ENCODE measurements at places on chromosomes 6 and 20.

DNA sequence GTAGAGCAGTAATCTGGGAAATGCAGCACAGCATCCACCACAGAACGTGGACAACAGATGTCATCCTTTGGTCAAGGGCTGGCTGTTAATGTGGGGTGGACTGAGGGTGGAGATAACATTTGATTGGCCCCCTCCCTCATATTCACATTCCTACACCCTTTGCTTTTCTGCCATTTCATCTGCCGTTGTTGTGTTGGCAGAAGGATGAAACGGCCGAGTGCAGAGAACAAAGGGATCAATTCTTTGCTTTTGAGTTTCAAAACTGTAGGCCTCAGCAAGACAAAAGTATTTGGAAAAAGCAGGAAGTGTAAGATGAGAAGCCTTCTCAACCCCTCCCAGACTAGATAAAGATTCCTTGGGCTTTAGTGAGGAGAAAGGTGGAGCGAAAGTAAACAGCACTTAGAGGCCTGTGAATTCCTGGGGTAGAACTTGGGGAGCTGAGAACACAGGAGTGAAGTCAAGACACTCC, 74.2 kb upstream of the PHIP start:
- no peak for DNase-seq

DNA sequence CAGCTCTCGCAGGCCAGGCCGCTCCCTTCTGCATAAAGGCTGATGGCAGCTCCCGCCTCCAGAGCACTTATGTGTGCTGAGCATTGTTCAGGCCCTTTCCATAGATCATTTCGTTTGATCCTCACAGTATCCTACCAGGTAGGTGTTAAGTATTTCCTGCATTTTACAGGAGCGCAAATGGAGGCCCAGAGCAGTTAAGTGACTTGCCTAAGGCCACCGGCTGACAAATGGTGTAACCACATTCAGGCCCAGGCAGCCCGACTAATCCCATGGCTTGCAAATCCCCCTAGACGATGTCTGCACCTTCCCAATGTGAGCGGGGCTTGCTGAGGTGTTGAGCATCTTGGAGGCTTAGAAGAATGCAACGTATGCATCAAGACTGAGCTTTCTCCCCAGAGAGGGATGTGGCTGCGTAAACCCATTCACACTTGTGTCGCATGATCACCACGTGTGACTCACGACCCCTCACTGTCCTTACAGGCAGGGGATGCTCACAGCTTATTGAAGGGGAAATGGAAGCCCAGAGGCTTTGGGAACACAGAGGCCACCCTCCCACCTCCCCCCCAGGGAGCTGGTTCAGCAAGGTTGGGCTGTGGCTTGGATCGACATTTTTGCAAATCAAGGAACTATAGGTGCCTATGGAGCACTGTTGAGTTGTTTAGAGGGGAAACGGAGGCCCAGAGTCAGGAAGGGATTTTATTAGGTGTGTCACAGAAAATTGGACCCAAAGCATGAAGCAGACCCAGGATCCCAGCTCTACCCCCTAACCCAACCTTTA, 7.0 kb downstream of the BPIFB2 start:
- DNase-seq, result no peak

- DNase-seq, result no peak
These were observed 56.4 kb downstream of the B4GALT5 start for GRCh38 chr20:49657118-49657901.

DNA sequence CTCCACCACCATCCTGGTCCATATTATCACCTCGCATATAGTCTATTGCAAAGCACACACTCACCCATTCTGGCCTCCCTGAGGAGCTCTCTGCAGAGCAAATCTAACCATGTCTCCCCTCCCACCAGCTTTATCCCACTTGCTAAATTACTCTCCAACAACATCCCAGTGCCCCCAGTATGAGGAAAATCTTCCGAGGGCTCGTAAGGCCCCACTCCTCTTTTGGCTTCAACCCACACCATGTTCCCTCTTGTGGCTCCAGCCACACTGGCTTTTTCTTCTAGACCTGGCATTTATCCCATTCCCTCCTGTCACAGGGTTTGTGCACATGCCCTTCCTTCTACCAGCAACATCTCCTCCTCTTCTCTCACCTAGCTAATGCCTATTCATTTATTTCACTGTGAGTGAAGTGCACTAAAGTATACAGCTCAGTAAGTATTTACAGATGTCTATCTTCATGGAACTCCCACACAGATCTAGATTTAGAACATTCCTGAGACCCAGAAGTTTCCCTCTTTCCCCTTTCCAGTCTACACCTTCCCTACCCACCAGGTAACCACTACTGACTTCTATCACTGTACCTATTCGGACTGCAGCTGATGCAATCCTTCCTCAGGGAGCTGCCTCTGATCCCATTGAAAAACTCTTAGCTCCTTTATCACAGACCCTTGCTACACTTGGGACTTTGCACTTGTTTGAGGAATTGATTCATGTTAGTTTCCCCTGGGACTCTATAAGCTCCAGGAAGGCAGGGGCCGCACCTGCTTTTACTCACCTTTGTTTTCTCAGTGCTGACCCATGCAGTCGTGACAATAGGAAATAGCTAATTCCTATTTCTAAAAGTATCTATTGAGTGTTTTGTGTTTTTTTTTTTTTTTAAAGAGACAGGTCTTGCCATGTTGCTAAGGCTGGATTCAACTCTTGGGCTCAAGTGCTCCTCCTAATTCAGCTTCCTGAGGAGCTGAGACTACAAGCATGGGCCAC, 15.5 kb downstream of the MRPL14 start:
- no peak for DNase-seq

DNA sequence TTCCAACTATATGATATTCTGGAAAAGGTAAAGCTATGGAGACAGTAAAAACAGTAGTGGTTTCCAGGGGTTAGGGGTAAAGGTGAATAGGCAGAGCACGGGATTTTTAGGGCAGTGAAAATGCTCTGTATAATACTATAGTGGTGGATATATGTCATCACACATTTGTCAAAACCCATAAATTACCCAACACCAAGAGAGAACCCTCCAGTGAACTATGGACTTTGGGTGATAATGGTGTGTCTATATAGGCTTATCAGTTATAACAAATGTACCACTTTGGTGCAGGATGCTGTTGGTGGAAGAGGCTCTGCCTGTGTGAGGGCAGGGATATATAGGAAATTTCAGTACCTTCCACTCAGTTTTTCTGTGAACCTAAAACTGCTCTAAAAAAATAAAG, 149.9 kb downstream of the GPX5 start:
- no peak for DNase-seq

- DNase-seq, result peak; percentile 57
These were observed 37.6 kb upstream of the PLCB1 start for GRCh38 chr20:8094415-8094818.

DNA sequence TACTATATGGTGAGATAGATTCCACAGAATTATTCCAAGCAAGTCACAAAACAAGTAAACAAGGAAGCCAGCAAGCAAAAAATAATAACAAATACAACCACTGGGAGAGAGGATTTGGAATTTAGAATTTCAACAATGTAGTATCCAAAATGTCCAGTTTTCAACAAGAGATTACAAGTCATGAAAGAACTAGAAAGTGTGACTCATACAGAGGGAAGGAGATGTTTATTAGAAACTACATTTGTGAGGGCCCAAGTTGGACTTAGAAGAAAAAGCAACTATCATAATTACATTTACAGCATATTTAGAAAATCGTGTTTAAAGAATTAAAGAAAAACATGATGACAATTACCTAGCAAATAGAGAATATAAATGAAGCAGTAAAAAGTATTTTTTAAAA, 494.6 kb upstream of the ID4 start:
- DNase-seq, result no peak

- no peak for DNase-seq
These were observed 10.3 kb downstream of the OR12D1 start for GRCh38 chr6:29425075-29425474.

GRCh38 chr6:27668442-27669294, 195.8 kb upstream of the ZNF184 start:
- DNase-seq, result peak; percentile 72

GRCh38 chr6:5132731-5133130, 47.6 kb downstream of the PPP1R3G start:
- no peak for DNase-seq

GRCh38 chr6:27806981-27807440, 105.2 kb downstream of the OR2B2 start:
- no peak for DNase-seq

- DNase-seq, result no peak
These were observed 50.3 kb downstream of the ROS1 start for GRCh38 chr6:117375446-117375845.

GRCh38 chr6:2203264-2203663, 42.1 kb downstream of the GMDS start:
- no peak for DNase-seq

- no peak for DNase-seq
These were observed 376.4 kb downstream of the CDH4 start for GRCh38 chr20:61628480-61628879.

DNA sequence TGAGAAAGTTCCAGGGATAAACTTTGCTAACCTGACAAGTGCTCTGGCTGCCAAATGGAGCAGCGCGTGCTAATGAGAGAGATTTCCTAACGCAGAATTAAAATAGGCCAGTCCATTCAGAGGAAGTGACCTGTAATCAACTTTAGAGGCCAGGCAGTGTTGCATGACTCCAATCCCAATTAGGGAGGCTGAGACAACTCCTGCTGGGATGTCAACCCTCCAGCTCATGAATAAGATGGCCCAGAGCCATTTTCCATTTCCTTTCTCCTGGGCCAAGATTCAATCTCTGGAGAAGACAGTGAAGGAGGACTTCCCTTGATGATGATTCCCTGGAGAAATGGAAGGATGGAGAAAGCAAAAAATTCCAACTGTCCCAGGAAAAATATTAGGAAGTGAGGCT, 241.5 kb upstream of the RNF24 start:
- no peak for DNase-seq

DNA sequence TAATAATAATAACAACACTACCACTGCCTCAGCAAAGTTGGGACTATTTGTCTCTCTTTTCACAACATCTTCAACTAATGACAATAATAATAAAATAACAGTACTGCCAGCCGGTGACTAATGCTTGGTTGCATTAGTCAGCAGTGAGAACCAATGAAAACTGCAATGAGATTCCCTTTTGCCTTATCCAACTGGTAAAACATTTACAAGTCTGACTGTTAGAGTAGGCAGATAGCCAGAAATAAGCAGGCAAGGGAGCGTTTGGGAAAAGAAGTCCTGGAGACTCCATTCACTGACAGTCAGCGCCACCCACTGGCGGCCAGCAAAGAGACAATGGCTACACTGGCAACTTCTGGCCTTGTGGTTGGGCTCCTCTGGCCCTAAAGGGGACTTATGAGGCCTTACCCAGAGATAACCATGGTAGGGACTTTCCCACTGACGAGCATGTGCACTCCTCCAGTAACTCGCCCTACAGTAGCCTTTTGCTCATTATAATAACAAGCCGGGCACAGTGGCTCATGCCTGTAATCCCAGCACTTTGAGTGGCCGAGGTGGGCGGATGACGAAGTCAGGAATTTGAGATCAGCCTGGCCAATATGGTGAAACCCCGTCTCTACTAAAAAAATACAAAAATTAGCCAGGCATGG, 3.4 kb upstream of the NSFL1C start:
- DNase-seq, result peak; percentile 73

- DNase-seq, result peak; percentile 35
These were observed 38.9 kb downstream of the CDH22 start for GRCh38 chr20:46269372-46269771.

DNA sequence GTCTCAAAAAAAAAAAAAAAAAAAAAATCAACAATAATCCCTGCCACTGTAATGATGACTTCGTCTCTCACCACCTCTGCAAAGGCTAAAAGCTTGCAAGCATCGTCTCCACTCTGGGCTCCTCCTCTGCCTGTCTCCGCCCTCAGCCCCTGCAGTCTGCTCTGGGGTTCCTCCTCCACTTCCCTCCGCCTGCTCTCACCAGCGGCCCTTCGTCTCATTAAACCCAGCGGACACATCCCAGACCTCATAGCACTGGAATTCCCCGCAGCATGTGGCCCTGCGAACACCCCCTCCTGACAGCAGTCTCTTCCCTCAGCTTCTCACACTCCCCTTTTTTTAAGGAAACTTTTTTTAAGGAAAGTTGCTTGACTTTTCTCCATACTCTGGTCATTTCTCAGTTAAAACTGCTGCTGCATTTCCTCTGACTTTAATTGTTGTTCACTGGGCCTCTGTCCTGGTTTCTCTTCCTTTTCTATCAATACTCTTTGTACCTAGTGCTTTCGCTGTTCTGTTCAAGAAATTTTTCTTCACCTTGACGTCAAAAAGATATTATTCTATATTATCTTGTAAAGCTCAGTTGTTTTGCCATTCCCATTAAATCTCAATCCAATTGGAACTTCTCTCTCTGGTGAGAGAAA, 70.9 kb upstream of the PLEKHG1 start:
- DNase-seq, result no peak

- peak; percentile 76 for DNase-seq
These were observed 27.9 kb downstream of the SULF2 start for GRCh38 chr20:47757145-47758035.

- no peak for DNase-seq
These were observed 149.7 kb downstream of the PRL start for GRCh38 chr6:22146931-22147701.

- no peak for DNase-seq
These were observed 31.5 kb upstream of the ASF1A start for GRCh38 chr6:118862443-118862842.

DNA sequence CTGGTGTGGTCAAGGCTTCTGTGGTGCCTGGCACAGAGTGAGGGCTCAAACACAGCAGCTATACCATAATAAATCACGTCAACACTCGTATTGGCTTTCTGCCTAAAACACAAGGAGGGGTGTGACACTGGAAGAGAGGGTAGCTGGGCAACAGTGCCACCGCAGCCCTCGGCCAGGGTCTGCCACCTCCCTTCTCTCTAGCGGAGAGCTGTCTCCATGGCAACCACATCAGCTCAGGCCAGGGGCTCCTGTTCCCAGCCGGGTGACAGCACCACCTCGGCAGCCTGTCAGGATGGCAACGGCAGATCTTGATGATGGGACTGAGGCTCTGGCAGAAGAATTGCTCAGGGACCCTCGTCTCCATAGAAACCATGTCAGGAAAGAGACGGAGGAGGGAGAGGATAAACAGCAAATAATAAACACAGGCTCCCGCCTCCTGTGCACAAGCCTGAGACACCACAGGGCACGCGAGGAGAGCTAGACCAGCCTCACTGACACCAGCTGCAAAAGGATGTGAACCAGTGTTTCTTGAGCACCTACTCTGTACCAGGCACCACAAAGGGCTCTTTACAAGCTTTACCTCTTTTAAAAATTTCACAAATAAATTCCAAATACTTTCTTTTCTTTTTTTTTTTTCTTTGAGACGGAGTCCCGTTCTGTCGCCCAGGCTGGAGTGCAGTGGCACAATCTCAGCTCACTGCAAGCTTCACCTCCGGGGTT, 50.4 kb upstream of the TLDC2 start:
- DNase-seq, result peak; percentile 66

DNA sequence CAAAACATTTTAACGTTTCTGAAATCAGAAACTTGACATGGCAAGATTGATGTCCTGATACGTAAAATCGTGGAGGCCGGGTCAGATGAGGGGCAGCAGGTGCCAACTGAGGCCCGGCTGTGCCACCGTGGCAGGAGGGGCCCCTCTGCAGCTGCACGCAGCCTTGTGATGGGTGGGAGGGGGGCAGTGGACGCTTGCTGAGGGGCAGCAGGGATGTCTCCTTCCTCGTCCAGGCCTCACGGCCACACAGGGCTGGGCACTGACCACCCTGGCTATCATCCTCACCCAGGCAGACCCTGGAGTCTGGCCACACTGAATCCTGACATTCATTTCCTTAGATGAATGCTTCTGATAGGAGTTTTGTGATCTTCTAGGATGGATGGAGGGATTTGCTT, 114.7 kb downstream of the ERMARD start:
- no peak for DNase-seq

Data from NCI-H2171 treated with DMSO at 0.1 percent for 48 hours (cell line).